Coronary artery (tissue), 2 donors: ENCODE measurements at places on chromosomes 6 and 20.
A peak's percentile ranks its signal among the peaks of the same experiment; 100 is the strongest.

GRCh38 chr20:21364413-21364812, 32.9 kb downstream of the NKX2-4 start:
- DNase-seq, result no peak

DNA sequence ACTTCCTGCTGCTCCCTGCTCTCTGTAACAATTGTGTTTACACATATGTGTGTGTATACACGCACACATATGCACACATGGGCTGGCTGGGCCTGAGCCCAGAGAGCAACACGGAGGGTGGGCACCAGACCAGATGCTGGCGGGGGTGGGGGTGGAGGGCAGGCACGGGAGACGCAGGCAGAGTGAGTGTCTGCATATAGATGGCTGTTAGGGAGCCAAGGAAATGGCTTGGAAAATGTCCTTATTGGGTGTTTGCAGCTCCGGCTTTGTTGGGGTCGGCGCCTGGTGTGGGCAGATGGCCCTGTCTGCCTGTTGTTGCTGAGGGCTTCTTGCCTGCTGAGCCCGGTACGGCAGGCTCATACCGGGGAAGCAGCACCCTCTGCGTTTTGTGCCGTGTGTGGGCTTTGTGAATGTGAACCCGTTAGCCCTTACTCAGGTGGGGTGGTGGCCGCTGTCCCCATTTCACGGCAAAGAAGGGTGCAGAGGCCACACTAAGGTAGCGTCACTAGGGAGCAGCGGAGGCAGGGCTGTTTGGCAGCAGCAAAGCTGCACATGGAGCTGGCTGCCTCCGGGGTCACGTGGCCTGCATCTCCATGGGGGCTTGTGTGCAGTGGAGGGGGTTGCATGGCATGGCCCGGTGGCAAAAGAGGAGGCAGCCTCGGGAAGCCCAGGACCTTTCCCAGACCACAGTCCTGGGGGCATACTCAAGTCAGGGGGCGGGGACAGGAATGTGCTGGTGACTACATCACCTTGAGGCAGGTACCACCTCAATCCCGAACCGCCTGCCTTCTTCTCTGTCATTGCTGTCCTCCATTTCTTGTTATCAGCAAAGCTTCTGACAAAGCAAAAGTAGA, 47.4 kb upstream of the SRF start:
- no peak for DNase-seq

DNA sequence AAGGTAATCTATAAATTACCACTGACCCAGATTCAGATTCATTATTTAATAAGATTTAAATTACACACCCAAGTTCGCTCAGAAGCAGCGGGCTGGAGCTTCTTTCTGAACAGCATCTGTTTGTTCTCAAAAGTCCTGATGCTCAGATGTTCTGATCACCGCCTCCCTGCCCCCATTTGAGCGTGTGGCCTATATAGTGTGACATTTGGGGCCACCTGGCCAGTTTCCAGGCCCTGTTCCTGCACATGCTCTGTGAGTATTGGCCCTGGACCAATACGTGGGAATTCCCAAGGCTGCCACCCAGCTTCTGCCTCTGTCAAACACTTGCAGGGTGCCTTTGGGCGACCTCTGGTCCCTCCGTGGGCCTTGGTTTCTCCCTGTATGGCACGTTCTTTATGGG, 228.8 kb downstream of the TFAP2C start:
- no peak for DNase-seq

GRCh38 chr20:55365745-55366144, 639.6 kb downstream of the CBLN4 start:
- no peak for DNase-seq

- DNase-seq, result no peak
Observed at GRCh38 chr6:12356983-12357972, 67.1 kb downstream of the EDN1 start.

DNA sequence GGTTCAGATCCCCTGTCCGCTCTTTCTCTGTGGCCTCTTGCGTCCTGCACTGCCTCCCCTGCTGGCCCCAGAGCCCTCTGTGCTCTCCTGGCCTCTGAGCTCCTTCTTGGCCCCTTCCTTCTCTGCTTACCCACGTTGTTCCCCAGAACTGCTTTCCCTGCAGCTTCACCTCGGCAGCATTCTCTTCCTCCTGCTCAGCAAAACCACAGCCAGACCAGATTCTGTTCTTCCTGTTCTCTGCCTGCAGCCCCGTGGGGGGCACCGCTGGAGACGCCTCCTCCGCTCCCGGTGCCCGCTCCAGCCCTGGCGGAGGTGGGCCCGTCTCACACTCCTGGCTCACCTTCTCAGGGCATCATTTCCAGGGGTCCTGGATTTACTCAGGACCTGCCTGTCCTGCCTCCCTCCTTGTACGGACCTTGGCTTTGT, 59.7 kb downstream of the TCP11 start:
- DNase-seq, result peak; percentile 68

GRCh38 chr6:111731456-111732195, 125.9 kb upstream of the TRAF3IP2 start:
- no peak for DNase-seq

- DNase-seq, result no peak
Observed at GRCh38 chr6:7101290-7101689, 6.5 kb upstream of the RREB1 start.

DNA sequence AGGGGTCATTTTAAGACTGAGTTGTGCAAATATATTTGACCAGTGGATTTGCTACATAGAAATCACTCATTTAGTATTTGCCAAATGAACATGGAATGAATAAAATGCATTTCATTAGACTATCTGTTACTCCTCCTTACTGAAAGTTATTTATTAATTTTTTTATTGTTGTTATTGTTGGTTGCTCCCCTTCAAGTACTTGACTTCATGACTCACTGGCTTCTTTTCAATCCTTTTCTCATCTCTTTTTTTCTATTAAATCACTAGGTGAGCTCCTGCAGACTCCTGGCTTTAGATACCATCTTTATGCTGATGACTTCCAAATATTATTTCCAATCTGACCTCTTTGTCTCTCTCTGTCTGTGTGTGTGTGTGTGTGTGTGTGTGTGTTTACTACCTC, 192.2 kb upstream of the FAM83B start:
- no peak for DNase-seq
